ENCODE measurements at places on chromosomes 5 and 9.

DNA sequence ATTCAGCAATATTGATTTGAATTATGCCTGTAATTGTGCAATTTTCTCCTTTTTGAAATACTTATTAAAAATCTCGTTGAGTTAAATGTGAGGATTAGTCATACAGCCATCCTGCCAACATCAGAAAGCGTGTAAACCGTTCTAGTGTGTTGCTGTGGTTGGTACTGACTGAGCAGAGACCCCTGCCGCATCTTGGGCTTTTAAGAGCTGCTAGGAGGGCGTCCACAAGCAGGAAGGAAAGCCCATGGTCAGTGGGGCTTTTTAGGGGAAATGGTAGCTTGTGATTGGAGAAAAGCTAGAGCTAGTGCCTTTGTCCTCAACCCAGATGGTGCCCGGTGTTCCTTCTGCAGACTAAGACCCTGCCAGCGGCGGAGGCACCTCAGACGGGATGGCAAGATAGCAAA lies 1.3 kb downstream of the SDHA start:
- DNase-seq = no peak

- no peak for DNase-seq
Observed at GRCh38 chr9:99118782-99119466, 14.0 kb downstream of the TGFBR1 start.

DNA sequence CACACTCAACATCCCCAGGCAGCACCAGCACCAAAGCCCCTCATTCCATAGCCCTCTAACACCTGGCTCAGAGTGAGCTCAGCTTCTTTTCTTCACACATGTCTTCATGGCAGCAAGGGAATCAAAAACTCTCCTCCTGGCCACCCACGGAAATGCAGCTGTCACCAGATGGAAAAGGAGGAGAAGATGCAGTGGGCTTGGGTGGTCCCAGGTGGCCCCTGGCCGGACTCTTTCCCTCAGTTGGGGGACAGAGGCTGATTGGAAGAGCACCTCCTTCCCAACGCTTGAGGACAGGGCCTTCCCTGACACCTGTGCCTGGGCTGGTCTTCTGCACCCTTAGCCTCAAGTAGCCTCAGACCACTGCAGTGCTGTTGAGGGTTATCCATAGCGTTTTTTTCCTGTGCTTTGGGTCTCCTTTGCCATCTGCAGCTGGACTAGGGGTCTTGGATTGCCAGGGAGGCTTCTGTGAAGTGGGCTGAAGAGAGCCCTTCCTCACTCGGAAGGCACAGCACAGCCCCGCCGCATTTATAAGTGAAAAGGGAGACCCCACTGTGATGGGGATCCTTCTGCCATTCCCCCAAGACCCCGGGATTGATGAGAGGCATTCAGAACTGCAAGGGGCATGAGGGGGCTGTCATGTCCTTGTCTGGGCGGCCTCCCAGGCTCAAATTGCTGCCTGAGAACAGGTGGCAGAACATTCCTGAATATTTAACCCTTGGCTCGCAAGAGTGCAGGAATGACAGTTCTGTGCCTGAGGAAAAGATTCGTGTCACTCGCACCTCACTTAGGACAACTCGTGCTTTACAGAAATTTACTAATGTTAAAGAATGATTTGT lies 200.0 kb downstream of the AUH start:
- DNase-seq = no peak

DNA sequence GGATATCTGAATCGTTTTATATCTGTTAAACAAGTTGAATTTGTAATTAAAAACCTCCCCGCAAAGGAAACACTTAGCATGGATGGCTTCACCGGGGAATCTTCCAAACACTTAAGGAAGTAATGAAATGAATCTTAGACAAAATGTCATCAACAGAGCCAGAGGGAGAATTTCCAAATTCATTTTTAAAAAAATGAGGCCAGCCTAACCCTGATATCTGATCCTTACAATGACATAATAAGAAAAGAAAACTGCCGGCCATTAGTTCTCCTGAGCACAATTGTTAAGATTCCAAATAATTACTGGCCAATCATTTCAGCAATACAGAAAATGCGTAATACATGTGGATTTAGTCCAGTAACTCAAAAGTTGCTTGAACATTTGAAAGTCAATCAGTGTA lies 6.1 kb upstream of the KIF12 start:
- DNase-seq = no peak

GRCh38 chr5:84430863-84431663 lies 46.4 kb upstream of the EDIL3 start:
- no peak for DNase-seq
